ENCODE measurements at places on chromosomes 7 and 10.

GRCh38 chr10:30017556-30017955 lies 41.8 kb downstream of the JCAD start:
- DNase-seq, result no peak

DNA sequence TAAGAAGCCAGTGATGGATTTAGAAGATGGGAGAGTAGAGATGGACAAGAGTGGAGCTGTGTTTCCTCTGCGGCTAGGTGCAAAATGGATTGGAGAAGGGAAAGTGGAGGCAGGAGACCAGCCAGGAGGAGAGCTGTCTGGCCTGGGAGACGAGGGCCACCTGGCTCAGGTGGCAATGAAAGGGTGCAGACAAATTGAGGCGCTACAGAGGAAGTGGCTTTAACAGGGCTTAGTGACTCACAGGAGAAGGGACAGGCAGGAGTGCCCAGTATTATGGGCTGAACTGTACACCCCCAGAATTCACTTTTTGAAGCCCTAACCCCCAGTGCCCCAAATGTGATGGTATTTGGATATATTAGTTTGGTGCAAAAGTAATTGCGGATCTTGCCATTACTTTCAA lies 65.6 kb upstream of the DUSP5 start:
- no peak for DNase-seq

DNA sequence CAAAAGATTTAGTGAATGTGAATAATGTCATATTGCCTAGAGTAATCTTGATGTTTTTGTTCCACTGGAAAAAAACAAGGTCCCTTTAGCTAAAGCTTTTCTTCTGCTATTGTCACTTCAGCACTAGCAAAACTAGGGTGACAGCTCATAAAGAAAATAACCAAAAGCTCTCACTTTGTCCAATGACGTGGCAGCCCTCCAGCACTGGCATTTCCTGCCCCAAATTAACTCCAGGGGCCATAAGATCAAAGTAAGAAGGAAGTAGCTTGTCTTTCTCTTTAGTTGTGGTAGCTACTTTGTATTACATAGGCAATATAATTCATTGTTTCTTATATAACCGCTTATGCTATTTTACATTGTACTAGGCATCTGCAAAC lies 47.3 kb downstream of the LRRN3 start:
- peak; percentile 50 for DNase-seq

DNA sequence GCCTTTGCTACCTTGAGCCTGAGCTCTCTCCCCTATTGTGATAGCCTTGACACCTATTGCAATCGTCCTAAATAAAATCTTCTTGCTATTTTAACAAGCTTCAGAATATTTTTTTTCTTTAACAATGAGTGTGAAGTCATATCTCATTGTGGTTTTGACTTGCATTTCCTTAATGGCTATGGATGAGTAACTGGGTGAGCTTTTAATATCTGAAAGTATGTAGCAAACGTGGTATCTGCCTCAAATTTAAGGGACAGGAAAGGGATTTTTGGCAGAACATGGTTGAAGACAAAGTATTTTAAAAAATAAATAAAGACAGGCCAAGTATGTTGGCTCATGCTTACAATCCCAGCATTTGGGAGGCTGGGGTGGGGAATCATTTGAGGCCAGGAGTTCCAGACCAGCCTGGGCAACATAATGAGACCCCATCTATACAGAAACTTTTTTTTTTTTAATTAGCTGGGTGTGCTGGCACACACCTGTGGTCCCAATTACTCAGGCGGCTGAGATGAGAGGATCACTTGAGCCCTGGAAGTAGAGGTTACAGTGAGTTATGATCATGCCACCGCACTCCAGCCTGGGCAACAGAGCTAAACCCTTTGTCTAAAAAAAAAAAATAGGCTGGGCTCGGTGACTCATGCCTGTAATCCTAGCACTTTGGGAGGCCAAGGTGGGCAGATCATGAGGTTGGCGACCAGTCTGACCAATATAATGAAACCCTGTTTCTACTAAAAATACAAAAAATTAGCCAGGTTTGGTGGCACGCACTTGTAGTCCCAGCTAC lies 319.3 kb upstream of the NRP1 start:
- DNase-seq, result peak; percentile 2

DNA sequence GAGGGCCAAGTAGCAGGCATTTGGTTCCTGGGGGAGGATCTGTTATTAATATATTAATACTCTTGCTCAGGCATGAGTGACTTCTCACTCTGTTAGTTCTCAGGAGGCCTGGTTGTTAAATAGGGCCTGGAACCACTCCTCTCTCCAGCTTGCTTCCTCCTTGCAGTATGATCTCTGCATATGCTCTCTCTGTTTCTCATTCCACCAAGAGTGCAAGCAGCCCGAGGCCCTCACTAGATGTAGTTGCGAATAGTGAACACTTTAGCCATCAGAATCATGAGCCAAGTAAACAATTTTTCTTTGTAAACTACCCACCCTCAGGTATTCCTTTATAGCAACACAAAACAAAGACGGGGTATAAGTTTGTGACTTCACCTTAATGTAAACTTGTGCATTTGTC lies 784.3 kb downstream of the DNAJB9 start:
- DNase-seq, result no peak

DNA sequence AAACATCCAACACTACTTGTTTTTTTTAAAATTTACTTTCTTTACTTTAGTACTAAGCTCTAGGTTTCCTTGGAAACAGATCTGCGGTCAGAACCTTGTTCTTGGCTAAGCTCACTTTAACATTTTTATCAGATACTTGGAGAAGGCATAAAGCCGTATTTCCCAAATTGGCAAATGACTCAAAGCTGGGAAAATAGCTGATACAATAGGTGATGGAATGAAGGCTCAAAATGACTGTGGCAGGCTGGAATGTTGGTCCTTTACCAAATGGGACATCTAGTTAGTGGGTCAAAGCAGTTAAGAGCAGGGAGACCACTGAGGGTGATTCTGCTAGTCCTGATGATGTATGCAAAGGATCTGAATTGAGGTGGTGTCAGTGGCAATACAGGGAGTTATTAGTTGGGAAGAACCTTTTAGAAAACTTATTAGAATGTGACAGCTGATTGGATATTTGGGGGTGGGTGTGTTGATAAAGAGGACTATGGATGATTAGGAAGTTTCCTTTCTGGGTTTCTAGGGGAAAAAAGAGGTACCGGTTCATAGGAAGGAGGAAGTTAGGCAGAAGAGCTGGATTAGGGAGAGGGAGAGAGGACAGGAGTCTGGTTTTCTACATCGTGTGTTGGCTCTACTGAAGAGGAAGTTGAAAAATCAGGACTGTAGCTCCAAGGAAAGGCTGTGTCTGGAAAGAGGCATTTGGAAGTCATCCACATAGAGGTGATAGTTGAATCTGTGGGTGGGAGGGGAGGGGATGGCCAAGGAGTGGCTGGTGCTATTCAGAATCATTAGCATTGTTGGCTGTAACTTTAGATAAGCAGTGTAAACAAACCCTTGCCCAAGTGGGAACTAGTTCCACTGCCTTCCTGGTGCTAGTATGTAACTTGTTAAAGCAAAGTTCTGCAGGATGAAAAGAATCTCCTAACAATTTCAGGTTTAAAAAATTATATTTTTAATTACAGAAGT lies 13.1 kb downstream of the PLCE1 start:
- DNase-seq, result peak; percentile 83

GRCh38 chr10:127318396-127318795 lies 122.0 kb upstream of the INSYN2A start:
- DNase-seq, result no peak

GRCh38 chr10:22010973-22011408 lies 7.5 kb upstream of the DNAJC1 start:
- peak; percentile 42 for DNase-seq

DNA sequence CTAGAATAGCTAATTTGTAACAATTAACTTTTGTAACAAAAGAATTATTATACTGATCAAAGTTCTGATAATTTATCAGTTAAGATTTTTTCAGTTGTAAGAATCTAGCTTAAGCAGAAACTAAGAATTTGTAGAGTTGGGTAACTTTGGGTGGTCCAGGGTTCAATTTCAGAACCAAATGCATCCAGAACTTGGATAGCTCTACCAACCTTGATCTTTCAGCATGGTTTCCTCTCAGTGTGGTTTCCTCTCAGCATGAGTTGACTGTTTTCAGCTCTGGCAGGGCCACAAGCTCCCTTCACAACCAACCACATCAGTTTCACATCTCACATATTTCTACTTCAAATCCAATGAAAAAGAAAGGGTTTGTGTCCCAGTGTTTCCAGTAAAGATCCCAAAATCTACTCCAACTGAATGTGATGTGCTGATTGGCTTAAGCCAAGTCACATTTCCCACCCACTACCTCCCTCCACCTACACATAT lies 3.3 kb upstream of the FAS start:
- DNase-seq, result no peak

- DNase-seq, result no peak
Measured at GRCh38 chr10:71010730-71011129, 122.4 kb upstream of the PCBD1 start.

- DNase-seq, result no peak
Measured at GRCh38 chr10:102565793-102566192, 62.0 kb downstream of the SUFU start.

DNA sequence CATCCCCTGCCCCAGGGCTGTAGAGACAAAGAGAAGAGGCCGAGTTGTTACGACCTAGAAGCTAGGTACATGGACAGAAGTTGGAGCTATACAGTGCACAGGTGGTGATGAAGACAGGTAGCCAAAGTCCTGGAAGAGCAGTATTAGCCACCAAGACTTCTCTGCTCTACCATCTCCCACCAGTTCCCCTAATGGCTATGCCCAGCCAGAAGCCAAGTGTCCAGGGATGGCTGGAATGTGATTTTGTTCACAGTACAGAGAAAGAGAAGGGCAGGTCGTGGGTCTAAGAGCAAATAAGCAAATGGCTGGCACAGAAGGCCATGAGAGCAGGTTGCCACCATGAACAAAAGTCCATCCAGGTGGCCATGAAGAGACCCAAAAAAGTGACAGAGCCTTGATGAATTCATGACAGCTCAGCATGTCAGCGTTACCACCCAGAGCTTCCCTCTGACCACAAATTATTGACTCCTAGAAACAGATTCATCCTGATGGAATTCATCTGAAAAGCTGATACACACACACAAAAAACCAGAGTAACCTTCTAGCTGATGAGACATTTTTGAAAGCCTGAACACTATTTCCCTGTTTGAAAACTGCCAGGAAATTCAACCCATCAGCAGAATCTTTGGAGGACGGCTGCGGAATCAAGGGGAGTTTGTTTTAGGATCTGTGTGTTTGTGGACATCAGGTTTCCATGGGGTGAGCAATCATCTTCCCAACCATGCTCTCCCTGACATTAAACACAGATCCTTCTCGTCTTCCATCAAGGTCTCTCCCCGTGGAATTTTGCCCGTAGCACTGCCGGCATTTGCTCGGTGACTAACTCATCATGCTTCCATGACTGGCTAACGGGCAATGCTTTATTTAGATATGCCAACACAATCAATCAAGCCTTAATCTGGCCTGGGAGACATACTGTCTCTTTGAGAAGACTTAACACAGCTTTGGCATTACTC lies 906.7 kb upstream of the AUTS2 start:
- no peak for DNase-seq

- DNase-seq, result peak; percentile 47
Measured at GRCh38 chr7:48426966-48427555, 255.8 kb downstream of the ABCA13 start.

DNA sequence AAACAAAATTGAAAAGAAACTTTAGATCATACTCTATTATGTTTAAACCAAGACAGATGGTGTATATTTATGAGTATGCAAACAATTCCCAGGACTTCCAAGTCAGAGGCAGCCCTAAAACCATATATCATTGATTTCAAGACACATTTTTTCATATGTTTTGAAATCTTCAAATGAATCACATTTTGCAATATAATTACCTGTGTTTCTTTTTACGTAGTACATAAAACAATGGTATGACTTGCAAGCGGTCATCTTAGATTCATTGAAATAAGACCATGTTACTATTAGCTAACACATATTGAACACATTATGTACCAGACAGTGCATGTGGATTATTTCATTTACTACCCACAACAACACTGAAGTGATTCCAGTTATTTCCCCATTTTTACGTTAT lies 14.9 kb downstream of the SMURF1 start:
- DNase-seq, result no peak

DNA sequence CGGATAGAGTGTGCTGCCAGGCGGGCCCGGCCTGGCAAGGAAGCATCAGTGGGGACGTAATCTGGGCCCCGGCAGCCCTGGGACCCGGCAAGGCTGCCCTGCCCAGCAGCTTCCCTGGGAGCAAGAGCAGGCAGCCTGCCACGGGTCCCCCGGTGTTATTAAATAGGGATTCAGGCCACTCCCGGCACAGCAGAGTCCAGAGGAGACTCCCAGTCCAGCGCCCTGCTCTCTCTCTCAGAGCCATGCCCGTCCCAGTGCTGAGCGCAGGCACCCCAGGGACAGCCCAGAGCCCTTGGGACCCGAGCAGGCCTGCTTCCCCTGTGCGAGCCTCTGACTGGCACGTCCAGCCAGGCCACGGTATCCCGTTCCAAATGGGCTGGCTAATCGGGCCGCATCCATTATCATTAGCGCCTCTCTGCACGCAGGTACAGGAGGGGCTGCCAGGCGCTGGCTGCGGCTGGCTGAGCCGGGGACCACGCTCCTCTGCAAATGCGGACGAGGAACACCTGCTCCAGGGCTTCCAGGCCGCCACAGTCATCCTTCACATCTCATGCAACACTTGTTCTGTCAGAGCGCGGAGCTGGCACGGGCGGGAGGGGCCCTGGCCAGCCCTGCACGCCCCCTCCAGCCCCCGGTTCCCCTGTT lies 344.2 kb upstream of the MKI67 start:
- no peak for DNase-seq

DNA sequence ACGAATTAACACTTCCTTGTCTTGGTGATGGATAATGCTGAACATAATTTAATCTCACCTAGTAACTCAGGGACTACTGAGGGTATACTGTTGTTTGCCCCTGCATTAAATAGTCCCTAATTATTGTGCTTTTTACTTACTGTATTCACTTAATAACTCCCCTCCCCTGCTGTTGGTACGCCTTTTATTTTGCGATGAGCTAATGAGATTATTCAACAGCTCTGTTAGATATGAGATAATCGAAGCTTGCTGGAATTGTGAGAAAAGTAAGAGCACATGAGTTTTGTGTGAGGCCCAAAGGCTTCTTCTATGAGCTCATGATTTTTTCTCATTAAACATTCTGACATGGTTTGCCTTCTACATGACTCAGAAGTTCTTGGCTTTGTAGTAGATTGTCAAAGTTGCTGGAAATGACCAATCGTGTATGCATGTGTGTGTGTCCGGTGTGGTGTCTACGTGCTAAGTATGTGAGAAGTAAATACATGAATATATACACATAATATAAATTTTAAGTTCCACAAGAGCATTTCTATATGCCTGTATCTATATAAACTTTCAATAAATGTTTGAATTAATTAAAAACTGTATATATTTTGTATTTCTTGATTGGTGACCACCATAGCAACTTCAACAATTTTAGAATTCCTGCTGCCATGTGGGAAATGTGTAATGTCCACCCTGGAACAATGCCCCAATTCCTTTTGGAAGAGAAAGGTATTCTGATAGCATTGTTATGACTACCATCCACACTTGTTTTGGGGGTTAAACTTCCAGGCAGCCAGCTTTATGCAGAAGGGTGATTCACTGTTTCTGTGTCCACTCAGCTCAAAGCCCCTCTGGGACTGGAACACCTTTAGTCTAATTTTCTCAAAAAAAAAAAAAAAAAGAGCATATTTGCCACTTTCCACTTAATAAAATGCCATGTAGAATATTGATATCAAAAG lies 106.2 kb downstream of the SAMD9 start:
- DNase-seq, result no peak

Measured in LoVo (cell line).